Activated CD8-positive, alpha-beta memory T cell treated with anti-CD3 and anti-CD28 coated beads, Interleukin-2, amount 50 U/mL, for 48 hours (primary cell): ENCODE measurements at places on chromosomes 1 and 21.

DNA sequence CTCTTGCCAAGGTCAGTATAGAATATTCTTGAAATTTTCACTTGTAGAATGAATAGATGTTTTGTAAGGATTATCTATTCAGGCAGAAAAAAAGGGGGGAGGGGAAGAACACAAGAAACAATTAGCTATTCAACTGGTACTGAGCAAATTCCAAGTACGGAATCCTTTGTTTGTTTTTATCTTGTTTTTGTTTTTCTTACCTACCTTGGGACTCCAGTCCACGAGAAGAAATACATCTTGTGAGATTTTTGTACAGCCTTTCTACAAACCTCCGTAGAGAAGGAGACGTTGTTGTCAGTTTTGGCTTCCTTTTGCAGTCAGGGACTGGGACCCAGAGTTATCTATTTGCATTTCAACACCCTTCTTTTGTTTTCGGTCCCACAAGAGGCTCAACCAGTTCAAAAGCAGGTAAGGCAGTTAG is 36.0 kb downstream of the ZNF281 start:
- DNase-seq = no peak

GRCh38 chr1:116182019-116182714 is 71.0 kb downstream of the MAB21L3 start:
- DNase-seq = no peak

- no peak for DNase-seq
Measured at GRCh38 chr21:33936301-33937038, 20.9 kb upstream of the ATP5PO start.

GRCh38 chr1:201914456-201915235 is 25.9 kb downstream of the SHISA4 start:
- no peak for DNase-seq

DNA sequence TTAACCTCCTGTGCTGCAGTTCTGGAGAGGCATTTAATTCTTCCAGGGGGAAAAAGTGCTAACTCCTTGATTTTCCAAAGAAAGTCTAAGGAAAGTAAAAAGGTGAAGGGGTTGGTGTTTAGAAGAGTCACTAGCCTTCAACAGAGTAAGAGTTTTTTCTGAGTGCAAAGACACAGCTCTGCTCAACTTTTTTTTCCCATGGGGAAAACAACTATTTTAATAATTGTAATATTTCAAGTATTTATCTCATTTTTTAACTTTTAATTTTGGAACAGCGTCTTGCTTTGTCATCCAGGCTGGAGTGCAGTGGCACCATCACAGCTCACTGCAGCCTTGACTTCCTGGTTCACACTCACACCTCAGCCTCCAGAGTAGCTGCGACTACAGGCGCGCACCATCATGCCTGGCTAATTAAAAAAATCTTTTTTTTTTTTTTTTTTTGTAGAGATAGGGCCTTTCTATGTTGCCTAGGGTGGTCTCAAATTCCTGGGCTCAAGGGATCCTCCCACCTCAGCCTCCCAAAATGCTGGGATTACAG is 202.6 kb downstream of the APP start:
- no peak for DNase-seq

DNA sequence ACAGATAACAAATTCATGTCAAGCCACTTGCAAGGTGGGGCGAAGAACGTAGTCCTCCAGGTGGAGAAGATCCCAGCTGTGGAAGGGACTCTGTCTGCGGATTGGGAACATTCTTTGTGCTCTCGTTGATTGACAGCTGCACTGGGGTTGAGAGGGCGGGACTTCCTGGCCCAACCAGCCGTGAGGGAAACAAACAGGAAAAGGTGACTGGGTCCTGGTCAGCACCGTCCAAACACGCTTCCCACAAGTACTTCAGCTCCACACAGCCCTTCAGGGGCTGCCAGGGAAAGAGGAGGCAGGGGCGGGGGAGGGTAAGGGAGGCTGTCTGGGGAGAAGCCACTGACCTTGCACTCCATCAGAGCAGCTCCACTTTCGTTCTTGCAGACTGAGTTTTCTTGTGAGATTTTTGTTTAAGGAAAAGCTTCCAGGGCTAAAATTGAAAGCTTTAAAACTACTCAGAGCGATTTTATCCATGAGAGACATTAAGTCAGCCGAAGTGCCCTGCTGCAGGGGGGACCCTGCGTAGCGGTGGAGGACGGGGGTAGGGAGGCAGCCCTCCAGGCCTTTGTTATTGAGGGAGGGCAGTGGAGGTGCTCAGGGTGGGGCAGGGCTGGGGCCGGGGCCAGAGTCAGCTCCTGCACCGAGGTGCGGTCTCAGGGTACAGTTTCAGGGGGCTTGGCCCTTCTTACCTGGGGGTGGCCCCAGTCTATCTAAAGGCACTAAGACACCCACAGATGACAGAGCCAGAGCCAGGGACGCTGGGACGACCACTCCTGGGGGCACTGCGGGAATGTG is 21.6 kb upstream of the STUM start:
- no peak for DNase-seq

DNA sequence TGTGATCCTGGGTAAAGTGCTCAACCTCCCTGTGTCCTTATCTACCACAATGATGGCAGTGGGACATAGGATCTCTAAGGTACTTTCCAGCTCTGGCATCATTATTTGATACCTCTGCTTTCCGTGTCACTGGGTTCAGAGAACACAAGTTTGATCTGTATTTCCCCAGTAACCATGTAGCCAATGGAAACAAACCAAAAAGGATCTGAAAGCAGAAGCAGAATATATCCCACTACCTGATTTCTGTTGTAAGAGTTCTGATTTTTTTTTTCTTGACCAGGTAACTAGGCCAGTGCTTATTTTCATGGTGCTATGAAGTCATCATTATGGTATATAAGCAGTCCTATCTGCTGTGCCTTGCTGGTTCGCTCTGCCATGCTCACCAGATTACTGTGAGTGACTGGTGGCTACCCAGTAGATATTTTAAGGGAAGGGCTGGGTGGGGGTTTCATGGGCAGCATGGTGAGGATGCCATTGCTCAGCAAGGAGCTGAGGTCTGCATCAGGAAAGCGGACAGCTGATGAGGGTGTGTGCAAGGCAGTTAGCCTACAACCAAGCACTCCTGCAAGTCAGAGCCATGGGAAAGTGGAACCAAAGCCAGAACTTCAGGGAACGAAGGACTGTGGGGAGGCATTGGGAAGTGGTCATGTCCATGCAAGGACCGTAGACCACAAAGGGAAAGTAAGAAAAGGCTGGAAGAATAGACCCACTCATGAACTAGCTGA is 104.9 kb upstream of the EDEM3 start:
- DNase-seq = no peak

DNA sequence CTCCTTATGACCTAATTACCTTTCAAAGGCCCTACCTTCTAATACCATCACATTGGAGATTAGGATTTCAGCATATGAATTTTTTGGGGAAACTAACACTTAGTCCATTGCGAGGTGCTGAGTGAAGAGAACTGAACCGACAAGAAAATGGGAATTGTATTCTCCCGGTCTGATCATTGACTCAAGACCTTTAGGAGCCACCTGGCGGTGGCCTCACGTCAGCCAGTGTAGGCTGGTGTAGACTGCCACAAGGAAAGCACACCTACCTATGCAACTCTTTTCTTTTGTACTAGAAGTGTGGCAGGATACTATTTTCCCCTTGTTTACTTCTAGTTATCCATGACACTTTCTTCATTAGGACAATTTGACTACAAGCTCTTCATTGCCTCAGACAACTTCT is 333.5 kb upstream of the B3GALT2 start:
- no peak for DNase-seq

- no peak for DNase-seq
Measured at GRCh38 chr1:24236789-24237371, 49.8 kb upstream of the IFNLR1 start.

GRCh38 chr1:22846458-22846857 is 126.2 kb downstream of the LACTBL1 start:
- no peak for DNase-seq

GRCh38 chr21:28960245-28960644 is 32.4 kb downstream of the LTN1 start:
- no peak for DNase-seq

- DNase-seq = peak; percentile 43
Measured at GRCh38 chr1:226406401-226406881, 1.5 kb downstream of the PARP1 start.

DNA sequence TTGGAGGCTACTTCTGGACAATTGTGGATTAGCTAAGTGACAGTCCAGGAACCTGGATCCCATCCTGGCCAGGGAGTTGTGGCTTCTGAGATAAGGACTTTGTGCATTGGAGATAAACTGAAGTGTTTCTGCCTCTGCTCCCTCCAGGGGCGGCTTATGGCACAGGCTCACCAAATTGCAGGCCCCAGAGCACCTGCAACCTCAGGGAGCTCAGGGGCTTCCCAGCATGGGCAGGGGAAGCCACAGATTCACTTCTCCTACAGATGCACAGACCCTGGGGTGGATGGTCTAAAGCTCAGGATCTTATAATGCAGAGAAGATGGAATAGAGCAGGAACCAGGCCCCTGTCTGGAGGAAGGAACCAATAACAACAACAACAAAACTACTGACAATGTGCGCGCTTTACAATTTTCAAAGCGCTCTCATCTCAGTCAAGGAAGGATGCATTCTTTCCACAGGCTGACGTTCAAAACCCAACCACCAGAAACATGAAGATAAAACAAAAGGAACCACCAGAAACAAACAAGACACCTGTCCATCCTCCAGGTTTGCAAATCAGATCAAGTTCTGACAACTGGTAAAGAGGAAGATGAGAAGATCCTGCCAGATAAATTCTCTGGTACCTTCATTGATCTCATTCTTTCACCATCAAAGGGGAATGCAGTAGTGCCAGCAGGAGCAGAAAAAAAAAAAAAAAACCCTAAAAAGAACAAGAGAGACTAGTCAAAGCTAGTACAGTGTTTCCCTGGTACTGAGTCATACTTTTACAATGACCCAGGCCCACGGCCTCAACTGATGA is 121.0 kb upstream of the IRF2BP2 start:
- DNase-seq = peak; percentile 72

DNA sequence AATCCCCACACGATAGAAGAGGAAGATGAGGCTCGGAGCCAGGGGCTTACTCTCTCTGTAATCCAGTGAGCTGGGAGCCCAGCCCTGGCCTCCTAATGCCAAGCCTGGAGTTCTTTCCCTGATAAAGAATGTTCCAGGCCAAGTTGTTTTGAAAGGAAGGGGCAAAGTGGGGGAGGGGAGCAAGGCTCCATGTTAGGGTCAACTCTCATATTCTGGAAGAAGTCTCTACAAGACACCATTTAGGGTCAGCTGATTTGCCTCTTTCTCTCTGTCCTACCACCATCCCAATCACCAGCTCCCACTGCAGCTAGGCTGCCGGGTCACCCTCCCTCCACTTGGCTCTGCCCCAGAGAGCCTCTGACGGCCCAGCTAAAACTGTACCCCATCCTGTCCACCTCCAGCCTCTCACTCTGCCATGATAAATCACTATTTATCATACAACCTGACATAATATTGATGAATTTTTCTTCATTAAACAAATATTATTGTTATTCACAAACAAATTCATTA is 95.0 kb downstream of the GLIS1 start:
- DNase-seq = no peak

GRCh38 chr1:24874056-24874455 is 56.0 kb downstream of the RUNX3 start:
- DNase-seq = no peak

DNA sequence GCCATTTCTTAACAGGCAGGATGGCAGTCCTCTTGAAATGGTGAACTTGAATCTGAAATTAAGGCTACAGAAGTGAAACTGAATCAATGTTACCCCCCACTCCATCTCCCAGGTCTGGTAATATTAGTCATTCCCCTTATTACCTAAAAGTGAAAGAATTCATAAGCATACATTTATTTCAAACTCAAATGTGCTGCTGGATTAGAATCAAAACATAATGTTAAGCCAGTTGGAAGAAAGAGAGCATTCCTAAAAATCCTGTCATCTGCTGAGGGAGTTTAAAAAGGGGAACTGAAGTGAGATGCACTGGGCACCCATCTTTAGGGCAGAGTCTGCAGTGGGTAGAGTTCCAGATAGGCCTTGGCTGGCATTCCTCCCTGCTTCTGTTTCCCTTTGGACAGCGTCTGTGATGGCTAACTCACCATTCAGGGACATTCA is 17.4 kb downstream of the KIAA0319L start:
- no peak for DNase-seq

- DNase-seq = peak; percentile 96
Measured at GRCh38 chr21:44510508-44511218, 29.3 kb downstream of the KRTAP10-1 start.

- DNase-seq = no peak
Measured at GRCh38 chr1:195899762-195900352, 708.4 kb downstream of the KCNT2 start.

GRCh38 chr1:156740237-156740740 is 599 bp downstream of the MRPL24 start:
- no peak for DNase-seq

DNA sequence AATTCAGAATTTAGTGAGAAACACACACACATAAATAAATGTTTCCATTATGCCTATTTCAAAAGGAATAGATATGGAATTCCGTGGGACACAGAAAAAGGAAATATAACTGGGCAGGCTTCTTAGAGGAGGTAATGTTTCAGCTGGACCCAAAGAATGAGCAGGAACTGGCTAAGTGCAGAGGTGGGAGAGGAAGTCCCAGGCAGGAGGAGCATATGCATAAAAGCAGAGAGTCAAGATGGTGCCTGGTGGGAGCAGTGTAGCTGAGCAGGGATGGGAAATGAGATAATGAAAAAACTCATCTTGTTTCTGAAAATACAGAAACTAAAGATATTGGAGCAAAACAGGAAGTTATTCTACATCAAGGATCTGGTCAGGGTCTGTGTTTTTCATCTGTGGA is 115.2 kb upstream of the MAGI3 start:
- no peak for DNase-seq

DNA sequence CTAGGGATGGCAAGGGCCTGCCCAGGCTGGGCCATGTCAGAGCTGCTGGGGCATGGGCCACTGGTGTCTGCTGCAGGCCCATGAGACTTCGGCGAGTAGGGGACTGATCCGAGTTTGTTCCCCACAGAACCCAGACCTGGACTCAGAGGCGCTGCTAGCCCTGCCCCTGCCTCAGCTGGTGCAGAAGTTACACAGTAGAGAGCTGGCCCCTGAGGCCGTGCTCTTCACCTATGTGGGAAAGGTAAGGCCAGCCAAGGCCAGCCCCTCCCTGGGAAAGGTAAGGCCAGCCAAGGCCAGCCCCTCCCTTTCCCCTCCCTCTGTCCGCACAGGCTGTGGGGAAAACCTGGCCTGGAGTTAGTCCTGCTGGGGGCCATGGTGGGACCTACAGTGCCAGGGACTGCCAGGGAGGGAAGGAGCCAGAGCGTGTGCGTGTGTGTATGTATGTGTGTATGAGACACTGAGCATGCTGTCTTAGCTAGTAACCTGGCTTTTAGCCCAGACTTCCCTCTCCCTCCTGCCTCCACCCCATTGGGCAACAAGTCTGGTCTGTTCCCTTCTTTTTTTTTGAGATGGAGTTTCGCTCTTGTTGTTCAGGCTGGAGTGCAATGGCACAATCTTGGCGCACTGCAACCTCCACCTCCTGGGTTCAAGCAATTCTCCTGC is 8.0 kb downstream of the FAAH start:
- DNase-seq = no peak
